ENCODE measurements at places on chromosomes 12 and 14. TPM values are rescaled to one million over a fixed set of nuclear protein-coding genes. Genes with fewer than 3 reads are reported as not detected.

- no peak overlapping the region for H3K27ac ChIP-seq
- no peak for DNase-seq
- H3K4me3 ChIP-seq = no peak overlapping the region
- peaks cover 28% of the 10 kb centered on the region for H3K36me3 ChIP-seq
These were observed 47.7 kb downstream of the CIT start for GRCh38 chr12:119829439-119829838.

The FLVCR2 gene
- total RNA-seq = 2.8 TPM

DNA sequence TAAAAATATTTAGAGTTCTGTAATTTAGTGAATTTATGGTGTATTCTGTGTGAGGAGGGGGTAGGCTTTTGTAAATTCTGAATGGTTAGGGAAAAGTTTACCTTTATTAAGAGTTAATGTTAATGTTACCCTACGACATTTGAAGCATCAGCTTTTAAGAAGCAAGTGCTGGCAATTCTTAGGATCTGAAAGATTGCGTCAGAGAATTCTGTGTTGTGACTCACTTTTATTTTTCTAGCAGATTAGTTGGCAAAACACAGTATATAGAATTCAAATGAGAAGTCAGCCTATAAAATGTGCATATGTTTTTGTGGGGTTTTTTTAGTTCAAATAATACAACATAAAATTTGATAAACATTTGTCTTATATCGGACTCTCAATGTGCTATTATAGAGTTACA is 97.6 kb downstream of the RAD52 start:
- DNase-seq = no peak
- peaks cover 49% of the 10 kb centered on the region for H3K4me1 ChIP-seq
- H3K36me3 ChIP-seq = peaks cover 9% of the 10 kb centered on the region
- no peak overlapping the region for H3K4me3 ChIP-seq
- H3K27ac ChIP-seq = no peak overlapping the region

GRCh38 chr12:2693244-2693860 is 101.4 kb upstream of the FKBP4 start:
- no peak for DNase-seq
- H3K4me1 ChIP-seq = peaks cover 19% of the 10 kb centered on the region

The IAPP gene
- not detected for total RNA-seq

The BDKRB1 gene
- not detected for total RNA-seq

- H3K27ac ChIP-seq = no peak overlapping the region
- no peak overlapping the region for H3K4me3 ChIP-seq
- peak; percentile 21 for DNase-seq
- H3K4me1 ChIP-seq = no peaks in the 10 kb centered on the region
These were observed 16.8 kb upstream of the ITPK1 start for GRCh38 chr14:93132472-93133065.

The GON7 gene
- 12.4 TPM for total RNA-seq

The NFE2 gene
- total RNA-seq = not detected

- no peaks in the 10 kb centered on the region for H3K36me3 ChIP-seq
- H3K27me3 ChIP-seq = no peaks in the 10 kb centered on the region
- no peak overlapping the region for H3K4me3 ChIP-seq
- H3K27ac ChIP-seq = no peak overlapping the region
These were observed 63.7 kb upstream of the MANSC4 start for GRCh38 chr12:27843714-27844245.

DNA sequence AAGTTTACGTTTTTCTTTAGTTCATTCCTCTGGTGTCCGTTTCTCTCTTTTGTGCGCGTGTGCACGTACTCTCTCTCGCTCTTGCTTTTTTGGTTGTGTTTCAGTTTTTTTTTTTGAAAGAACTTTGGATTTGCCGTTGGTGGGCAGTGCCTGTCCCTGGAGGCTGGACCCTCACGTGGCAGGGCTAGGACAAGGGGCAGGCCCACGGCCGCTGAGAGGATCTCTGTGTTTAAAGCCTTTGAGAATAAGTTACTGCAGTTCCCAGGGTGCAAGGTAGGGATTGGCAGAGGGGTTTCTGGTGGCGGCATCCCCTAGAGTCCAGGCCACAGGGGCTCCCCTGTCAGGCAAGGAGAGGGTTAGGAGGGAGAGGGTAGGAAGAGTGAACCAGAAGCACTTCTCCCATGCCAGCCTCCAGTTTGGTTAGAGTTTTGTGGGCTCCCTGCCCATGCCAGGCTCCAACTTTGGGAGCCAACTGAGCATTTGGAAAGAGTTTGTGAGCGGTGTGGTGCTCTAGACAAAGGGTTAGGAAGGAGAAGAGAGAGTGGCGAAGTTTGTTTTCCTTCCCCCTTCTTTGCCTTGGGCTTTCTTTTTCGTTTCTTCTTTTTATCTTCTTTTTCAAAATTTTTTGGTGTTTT is 30.5 kb downstream of the ZFHX2 start:
- H3K36me3 ChIP-seq = no peaks in the 10 kb centered on the region
- H3K4me3 ChIP-seq = no peak overlapping the region
- H3K27ac ChIP-seq = no peak overlapping the region
- H3K4me1 ChIP-seq = no peaks in the 10 kb centered on the region

- no peak overlapping the region for H3K4me3 ChIP-seq
- no peak overlapping the region for H3K27ac ChIP-seq
- no peaks in the 10 kb centered on the region for H3K4me1 ChIP-seq
- H3K27me3 ChIP-seq = peaks cover 11% of the 10 kb centered on the region
- DNase-seq = no peak
These were observed 67.8 kb downstream of the CD163L1 start for GRCh38 chr12:7376196-7376595.

DNA sequence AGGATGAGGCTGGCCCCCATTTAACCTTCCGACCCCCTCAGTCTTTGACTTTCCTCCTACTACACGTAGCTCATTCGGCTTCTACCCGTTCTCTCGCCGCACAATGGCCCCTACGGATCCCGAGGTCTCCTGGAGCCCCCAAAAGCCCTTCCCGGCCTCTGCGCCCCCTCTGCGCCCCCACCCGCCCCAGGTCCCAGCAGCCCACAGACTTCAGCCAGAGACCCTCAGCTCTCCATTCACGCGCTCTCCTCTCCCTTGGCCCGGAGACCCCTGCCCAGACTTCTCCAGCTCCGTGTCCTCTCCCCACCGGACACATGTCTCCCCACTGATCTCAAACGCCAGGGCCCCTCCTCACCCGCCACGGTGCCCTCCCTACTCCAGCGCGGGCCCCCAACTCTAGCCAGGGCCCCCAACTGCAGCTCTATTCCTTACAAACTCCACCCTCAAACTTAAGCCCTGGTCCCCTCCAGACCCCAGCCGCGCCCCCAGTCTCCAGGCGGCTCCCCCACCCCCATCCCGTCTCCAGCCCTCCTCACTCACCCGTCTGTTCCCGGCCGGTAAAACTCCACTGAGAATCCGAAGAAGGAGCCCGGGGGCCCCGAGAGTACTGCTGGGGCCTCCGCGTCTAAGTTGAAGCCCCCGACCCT is 502 bp downstream of the ITGA5 start:
- peaks cover 52% of the 10 kb centered on the region for H3K4me1 ChIP-seq
- peak overlapping the region; percentile 91 for H3K27ac ChIP-seq
- H3K36me3 ChIP-seq = peaks cover 3% of the 10 kb centered on the region
- no peaks in the 10 kb centered on the region for H3K27me3 ChIP-seq
- H3K4me3 ChIP-seq = peak overlapping the region; percentile 93

DNA sequence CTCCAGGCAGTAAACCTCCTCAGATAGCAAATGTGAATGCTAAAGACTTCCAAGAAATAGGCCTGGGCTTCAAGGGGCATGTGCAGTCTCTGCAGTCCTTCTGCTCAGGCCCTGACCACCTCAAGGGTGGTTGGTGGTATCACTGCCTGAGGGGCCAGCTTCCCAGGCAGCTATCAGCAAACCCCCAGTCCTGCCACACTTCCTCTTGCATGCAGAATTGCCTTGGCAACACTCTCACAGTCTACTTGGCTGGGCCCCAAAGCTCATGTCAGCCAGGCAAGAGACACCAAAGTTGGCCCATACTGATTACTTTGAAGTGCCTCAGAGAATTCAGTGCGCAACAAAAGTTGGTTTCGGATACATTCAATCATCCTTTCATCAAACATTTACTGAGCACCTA is 3.5 kb upstream of the ASB8 start:
- H3K27ac ChIP-seq = no peak overlapping the region
- no peak overlapping the region for H3K4me3 ChIP-seq
- H3K36me3 ChIP-seq = no peaks in the 10 kb centered on the region
- no peak for DNase-seq
- H3K4me1 ChIP-seq = peaks cover 22% of the 10 kb centered on the region
